ENCODE measurements at places on chromosomes 2 and 18.

- DNase-seq = no peak
These were observed 26.3 kb upstream of the SH3RF3 start for GRCh38 chr2:109102588-109103233.

DNA sequence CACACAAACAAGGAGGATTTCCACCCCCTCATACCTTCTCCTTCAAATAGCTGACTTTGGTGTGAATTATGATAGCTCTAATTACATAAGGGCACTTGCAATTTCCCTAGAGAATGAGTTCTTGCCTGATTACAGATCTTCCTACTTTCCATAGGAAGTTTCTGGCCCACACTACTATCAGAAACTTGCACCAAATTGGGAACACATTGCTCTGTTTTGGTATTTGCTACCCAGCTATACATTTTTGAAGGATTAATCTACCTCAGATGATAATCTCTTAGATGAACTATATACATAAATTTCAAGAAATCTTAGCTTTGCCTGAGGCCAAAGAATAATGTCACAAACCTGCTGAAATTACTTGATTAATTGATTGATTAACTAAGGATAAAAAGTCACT lies 4.9 kb downstream of the DCC start:
- DNase-seq = no peak

DNA sequence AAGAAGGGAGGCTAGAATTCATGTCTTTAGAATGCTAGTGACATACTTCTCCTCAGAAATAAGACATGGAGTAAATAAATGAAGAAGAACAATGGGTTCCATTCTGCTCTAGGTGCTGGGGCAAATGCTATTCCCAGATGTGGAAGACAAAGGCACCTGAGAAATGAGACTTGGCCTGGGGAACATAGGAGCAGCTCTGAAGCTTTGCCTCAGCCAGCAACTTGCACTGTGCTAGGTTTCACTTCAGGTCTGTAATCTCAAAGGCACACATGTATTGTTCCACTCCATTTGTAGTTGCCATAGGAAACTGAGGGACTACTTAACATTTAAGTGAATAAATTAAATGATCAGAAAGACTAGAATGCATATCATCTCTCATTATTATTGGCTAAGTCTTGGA lies 538.9 kb upstream of the REG3G start:
- no peak for DNase-seq

- DNase-seq = no peak
These were observed 128.6 kb downstream of the NCK2 start for GRCh38 chr2:105873281-105873680.

DNA sequence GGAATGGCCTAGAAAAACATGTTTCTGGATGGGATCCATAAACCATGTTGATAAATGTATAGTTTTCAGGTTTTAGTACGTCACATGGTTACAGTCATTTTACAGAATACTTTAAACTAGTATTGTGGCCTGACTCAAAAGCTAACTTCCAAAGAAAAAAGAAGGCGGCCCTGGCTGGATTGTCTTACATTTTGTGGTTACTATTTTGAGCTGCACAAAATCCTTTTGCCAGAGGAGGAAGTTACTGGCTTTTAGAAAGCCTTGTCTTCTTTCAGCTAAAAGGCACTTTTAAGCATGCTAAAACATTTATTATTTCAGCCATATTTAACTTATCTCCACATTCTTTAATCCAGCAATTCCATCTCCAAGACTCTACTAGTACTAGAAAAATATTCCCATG lies 227.9 kb downstream of the CDH2 start:
- DNase-seq = no peak

DNA sequence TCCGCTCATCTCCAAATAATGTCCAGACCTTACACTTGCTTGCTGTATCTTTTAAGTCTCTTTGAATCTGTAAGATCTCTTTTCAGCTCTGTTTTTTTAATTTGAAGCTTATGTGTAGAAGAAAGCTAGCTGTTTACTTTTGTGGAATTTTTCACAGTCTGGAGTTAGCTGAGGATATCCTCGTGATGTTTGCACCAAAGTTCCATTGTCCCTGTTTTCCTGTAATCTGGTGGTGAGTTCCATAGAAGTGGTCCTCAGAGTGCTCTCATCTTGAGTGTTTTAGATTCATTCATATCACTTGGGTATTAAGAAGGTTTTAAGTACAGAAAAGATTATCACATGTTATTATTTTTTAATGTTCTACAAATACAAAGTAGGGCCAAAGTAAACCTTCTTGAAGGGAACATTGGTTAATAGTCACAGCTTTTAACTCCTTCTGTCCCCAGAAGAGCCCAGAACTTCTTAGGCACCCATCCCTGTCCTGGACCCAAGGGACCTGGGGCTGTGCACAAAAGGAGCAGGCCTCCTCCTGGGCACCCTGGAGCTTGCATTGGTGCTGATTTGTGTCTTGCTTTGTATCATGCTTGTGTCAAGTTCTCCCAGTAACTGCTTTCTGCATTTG lies 15.0 kb downstream of the MLPH start:
- no peak for DNase-seq

GRCh38 chr2:70083344-70084156 lies 3.7 kb upstream of the PCBP1 start:
- no peak for DNase-seq

DNA sequence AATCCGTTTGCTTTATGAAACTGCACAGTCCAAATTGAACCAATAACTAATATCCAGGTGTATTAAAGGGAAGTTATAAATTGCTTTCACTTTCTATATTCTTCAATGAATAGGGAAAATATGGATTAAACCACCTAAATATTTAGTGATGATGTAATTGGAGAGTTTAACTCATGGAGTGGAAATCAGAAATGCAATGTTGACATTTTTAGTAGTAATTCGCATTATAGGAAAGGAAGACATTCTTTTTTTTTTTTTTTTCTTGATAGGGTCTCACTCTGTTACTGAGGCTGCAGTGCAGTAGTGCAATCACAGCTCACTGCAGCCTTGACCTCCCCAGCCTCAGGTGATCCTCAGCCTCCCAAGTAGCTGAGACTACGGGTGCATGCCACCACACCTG lies 321.9 kb downstream of the RNF144A start:
- no peak for DNase-seq

- DNase-seq = no peak
These were observed 125.3 kb upstream of the ZEB2 start for GRCh38 chr2:144645083-144645778.

DNA sequence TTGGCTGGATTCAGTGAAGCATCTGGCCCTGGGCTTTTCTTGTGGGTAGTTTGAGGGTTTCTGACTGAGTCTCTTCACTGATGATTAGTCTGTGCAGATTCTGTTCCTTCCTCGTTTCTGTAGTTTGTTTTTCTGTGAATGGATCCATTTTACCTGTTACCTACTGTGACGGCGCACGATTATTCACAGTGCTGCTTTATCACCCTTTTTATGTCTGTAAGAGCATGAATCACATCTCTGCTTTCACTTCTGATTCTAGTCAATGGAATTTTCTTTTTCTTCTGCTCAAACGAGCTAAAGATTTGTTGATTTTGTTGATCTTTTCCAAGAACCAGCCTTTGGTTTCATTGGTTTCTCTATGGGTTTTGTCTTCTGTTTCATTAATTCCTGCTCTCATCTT lies 60.8 kb downstream of the SLC66A2 start:
- no peak for DNase-seq

GRCh38 chr2:152657043-152657442 lies 60.2 kb downstream of the PRPF40A start:
- DNase-seq = no peak

- no peak for DNase-seq
These were observed 156.7 kb downstream of the CPS1 start for GRCh38 chr2:210713122-210713521.

DNA sequence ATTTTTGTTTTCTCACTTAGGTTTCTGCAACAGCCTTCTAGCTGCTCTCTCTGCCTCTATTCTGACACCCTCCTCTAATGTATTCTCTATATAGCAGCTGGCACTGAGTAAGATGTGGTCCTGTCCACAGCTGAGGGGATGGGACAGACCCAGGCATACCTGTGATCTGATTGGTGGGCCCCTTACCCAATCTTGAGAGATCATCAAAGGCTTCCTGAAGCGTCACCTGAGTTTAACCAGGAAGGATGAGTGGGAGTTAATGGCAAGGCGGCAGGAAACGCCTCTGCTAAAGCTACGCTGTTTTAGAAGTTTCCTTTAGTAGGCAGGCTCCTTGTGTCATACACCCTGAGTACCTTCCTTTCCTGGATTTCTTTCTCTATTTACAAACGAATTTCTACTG lies 5.7 kb upstream of the TET3 start:
- no peak for DNase-seq

DNA sequence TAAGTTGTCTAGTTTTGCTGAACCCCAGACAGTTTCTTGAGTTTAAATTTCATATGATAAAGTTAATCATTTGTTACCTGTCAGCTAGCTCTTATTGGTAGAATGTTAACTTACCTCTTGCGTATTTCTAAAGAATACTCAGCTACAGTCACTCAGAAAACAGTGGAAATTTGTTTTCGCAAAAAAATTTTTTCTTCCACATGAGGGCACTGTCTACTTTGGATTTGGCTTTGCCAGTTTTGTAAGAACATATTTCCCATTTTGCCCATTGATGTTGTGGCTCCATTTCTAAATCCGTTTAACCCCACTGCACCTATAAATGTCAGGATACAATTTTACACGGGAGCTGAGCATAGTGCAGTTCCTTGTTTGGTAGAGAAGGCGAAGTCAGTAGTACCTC lies 19.1 kb upstream of the GCFC2 start:
- DNase-seq = no peak

DNA sequence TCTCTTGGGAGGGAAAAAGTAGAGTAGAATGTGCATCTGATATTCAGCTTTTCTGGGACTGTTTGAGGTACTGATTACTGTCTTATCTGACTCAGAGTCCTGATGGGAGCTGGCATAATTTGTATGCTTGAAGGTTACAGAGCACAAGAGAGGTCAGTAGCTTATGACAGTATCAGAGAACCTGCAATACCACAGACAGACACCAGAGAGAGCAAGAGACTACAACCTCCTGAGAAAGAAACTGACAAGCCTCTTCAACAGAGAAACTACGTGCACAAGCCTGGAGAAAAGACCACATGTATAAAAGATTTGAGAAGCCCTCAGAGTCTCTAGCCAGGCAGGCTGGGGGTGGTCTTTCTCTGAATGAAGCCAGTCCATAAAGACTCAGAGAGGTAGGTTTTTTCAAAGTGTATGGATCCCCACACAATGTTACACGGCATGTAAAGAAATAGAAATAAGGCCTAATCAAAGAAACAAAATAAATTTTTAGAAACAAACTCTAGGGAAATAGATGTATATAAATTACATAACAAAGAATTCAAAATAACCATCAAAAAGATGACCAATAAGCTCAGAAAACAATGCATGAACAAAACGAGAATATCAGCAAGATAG lies 568.3 kb downstream of the LRRTM4 start:
- no peak for DNase-seq

DNA sequence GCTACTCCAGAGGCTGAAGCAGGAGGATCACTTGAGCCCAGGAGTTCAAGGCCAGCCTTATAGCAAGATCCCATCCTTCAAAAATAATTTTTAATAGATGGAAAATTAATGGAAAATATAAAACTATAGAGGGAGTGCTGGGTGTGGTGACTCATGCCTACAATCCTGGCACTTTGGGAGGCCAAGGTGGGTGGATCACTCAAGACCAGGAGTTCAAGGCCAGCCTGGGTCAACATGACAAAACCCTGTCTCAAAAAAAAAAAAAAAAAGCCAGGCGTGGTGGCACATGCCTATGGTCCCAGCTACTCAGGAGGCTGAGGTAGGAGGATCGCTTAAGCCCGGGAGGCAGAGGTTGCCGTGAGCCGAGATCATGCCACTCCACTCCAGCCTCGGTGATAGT lies 48.0 kb downstream of the AP1S3 start:
- no peak for DNase-seq

DNA sequence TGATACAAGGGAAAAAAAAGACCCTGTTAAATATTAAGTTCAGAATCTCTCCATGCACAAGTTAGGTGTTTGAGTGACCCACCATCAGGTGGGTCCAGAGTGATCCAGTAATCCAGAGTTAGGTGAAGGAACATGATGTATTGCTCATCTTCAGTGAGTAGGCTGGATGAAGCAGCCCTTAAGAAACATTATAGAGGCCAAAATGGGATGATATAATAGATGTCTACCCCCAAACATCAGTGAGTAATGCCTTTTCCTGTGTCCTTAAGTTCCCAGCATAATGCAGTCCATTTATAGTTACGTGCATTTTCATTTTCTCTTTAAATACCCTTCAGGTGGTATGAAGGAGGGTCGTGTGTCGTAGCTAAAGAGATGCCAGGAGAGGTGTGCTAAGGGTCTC lies 89.6 kb downstream of the MAP4K4 start:
- DNase-seq = no peak

DNA sequence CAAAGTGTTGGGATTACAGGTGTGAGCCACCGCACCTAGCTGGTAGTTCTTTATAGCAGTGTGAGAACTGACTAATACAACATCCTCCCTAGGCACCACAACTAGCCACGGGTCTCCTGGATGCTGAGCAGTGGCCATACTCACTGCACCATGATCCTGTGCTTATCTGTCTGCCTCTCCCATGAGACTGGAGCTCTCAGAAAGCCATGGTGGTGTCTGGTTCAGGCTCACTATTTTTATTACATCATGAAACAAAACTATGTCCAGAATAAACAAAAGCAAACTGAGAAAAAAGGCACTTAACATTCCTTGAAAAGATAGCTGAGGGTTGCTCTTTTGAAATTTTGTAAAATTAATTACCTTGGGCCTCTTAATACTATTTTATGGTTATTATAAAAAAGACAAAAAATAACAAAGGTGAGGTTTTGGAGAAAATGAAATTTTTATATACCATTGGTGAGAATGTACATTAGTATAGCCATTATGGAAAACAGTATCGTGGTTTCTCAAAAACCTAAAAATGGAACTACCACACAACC lies 90.7 kb upstream of the TFCP2L1 start:
- DNase-seq = no peak

DNA sequence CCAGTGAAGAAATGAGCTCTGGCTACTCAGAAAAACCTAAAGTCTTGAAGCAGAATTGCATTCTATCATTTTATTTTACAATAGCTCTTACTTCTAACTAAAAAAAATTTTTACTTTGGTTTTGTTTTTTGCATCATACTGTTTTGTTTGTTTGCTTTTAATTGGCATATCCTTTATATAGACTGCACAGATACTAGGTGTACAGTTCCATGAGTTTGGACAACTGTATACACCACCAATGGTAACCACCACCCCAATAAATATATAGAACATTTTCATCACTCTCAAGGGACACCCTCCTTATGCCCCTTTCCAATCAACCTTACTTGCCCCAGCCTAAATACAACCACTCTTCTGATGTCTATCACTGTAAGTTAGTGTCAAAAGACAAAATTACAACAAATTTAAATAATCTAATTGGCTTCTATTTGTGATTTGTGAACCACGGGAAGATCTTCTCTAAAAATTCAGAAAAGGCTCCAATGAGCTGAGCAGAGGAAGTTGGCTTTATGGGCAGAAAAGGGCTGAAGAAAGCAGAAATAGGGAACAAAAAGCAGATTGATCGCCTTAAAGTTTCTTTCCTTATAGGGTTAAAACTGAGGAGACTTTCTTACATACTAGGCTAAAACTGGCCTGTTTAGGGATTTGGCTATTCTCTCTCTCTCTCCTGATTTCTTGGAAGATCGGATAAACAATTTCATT lies 22.2 kb upstream of the SOS1 start:
- no peak for DNase-seq

- DNase-seq = no peak
These were observed 159.5 kb downstream of the ACKR3 start for GRCh38 chr2:236728916-236729670.

Measured in left forelimb (tissue), 1 donor.